CD4-positive, alpha-beta T cell treated with Interleukin-15 for 4 hours (primary cell): ENCODE measurements at places on chromosomes 16 and 17.

- DNase-seq, result peak; percentile 28
Measured at GRCh38 chr16:14301169-14302030, 230.3 kb downstream of the MRTFB start.

DNA sequence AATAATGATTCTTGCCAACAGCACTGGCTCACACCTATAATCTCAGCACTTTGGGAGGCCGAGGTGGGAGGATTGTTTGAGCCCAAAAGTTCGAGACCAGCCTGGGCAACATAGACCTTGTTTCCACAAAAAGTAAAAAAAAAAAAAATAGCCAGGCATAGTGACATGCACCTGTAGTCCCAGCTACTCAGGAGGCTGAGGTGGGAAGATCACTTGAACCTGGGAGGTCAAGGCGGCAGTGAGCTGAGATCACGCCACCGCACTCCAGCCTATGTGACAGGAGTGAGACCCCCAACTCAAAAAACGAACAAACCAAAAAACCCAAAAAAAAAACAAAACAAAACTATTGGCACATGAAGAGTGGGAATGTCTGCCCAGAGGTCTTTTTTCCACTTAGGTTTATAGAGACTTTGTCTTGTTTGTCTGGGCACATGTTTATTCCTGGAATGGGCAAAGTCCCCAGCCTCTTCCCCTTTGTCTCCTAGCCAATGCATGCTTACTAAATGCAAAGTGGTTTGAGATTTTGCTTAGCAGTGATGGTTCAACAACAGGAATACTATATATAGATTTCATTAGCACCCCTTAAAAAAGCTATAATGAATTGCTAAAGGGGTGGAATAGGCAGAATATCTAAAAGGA, 25.9 kb downstream of the NMT1 start:
- DNase-seq, result no peak

DNA sequence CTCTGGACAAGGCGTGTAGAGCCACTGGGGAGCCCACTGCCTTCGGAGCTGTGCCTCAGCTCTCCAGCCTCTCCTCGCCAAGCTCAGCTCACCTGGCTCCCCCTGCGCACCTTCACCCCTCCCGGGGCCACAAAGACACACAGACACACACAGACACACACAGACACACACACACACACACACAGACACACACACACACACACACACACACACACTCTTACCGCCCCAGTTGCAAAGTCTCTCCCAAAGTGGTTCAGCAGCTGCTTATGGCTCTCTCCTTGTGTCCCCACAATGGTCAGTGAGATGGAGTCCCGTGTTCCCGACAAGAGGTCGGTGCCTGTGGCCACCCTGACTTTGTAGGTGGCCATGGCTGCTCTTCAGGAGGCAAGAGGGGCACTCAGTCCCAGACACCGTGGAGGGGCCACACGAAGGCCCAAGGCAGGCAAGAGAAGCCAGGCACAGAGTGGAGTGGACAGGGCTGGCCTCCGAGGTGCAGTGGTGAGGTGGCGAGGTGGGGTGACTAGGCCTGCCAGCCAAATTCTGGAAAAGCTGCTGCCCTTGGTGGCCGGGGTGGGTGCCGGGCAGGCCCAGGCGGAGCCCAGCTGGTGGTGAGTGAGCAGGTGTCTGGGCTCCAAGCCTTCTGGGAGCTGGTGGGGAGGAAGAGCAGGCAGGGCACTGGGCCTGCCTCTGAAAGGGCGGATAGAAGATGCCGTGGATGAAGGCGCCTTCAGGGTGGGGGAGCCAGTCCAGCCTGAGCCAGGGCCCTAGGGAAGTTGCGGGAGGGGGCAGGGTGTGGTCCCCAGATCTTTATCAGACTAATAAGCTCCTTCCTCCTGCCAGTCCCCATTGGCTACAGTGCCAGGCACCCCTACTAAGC, at the start of gene ALOX12B:
Gene ALOX12B (minus strand): TSS at position 642 of the 877 bp plus-strand sequence. CDS start 274 bp downstream, at position 368.
- no peak for DNase-seq

- peak; percentile 50 for DNase-seq
Measured at GRCh38 chr16:24253192-24253591, 2.9 kb upstream of the CACNG3 start.

DNA sequence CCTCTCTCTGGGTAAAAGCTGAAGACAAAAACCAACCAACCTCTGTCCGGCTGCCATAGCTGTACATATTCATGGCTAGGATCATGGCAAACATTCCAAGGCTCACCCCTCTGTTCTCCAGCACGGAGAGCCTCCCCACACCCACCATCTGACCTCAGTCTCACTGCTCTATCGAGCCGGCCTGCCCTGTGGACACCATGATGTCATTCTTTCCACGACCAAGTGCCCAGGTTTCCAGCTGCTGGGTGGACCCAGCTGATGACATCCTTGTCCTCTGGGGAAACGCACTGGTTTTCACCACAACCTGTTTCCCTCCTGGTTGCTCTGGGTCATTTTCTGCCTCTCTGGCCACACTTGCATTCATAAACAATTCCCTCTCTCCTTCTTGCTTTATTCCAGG, 67.7 kb downstream of the NDEL1 start:
- no peak for DNase-seq

DNA sequence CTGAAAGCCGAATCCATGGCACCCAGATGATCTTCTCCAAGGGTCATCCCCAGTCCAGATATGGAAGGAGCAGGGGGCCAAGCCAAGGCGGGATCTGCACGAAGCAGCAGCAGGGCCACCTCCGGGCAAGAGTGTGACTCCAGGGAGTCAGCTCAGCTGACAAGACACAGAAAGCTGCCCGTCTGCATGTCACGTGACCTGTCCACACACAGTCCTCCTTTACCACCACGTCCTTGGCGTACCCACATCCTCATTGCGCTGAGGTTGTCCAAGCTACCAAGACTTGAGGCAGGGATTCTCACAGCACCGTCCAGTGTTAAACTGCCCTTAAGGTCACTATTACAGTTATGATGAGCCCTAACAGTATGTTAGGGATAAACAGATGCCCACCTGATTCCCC, 11.3 kb upstream of the CYTH1 start:
- DNase-seq, result no peak

- DNase-seq, result no peak
Measured at GRCh38 chr17:10316801-10317542, 55.8 kb downstream of the MYH13 start.

- DNase-seq, result no peak
Measured at GRCh38 chr17:66250686-66251085, 21.5 kb upstream of the APOH start.

DNA sequence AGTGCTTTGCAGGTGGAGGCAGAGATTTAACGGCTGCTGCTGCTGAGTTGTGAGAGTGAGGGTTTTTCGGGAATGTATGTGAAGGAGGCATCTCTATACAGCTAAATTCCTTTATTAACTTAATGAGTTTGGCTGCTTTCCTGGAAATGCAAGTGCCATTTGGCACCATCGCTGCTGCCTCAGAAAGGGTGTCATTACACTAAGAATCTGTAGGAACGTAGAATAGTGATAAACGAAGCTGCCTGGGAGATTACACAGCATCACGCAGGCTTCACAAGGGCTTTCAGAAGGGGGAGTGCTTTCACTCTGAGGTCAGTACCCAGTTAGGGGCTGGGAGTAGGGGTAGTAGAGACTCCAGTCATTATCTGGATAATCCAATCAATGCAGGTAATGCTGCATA, 14.1 kb upstream of the NLRP1 start:
- no peak for DNase-seq

DNA sequence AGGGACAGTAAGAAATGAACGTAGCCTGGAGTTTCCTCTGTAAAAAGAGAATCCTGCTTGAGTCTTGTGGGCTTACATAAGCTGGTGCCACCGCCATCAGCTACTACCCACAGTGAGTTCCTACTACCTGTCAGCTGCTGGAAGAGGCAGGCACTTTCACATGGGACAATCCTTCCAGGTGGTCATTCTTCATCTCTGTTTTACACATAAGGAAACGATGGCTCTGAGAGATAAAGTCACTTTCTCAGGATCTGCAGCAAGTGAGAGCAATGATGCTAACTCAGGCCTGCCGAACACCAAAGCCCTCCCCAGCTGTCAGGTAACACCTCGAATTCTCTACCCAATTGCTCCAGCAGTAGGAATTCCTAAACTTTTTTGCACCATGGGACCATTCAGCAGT, 26.6 kb downstream of the PIK3R5 start:
- DNase-seq, result no peak

DNA sequence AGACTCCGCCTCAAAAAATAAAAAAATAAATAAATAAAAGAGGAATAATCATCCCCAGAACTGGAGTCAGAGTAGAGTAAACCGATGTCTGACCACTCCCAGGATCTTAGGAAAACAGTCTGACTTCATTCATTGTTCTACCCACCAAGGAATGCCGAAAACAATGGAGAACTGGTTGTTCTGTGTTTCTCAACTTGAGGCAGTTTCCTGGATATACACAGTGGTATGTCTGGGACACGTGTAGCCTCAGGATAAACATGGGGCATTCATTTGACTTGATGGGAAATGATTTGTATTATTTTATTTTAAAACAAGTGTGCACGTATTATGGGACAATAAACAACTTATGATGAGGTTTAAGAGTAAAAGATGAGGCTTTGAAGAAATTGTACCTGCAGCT, 32.8 kb upstream of the PAFAH1B1 start:
- no peak for DNase-seq

DNA sequence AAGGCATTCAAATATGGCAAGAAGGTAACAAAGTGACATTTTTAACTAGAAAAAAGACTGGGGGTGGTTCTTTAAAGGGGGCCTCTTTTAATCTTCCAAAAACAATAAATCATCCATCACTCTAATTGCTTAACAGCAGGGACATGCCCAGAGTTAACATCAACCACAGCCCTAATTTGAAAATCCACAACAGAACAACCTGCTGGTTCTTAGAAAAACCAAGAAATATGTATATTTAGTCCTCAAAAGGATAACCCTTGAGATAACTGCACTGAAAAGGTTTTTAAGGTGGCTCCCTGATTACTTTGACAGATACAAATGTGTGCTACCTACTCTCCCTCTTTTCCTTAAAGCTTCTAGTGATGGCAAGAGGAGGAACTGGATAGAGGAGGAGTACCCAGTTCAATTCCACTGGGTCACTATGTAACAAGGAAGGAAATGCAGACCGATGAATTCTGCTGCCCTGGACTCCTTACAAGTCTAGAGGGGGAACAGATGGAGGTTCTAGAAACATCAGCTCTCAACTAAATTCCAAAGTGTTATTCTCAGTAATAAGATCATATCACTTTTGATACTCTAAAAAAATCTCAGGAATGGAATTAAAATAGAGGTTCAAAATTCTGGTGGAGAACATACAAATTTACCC, 54.3 kb downstream of the N4BP1 start:
- peak; percentile 43 for DNase-seq

- no peak for DNase-seq
Measured at GRCh38 chr16:84706856-84707255, 7.1 kb downstream of the USP10 start.

DNA sequence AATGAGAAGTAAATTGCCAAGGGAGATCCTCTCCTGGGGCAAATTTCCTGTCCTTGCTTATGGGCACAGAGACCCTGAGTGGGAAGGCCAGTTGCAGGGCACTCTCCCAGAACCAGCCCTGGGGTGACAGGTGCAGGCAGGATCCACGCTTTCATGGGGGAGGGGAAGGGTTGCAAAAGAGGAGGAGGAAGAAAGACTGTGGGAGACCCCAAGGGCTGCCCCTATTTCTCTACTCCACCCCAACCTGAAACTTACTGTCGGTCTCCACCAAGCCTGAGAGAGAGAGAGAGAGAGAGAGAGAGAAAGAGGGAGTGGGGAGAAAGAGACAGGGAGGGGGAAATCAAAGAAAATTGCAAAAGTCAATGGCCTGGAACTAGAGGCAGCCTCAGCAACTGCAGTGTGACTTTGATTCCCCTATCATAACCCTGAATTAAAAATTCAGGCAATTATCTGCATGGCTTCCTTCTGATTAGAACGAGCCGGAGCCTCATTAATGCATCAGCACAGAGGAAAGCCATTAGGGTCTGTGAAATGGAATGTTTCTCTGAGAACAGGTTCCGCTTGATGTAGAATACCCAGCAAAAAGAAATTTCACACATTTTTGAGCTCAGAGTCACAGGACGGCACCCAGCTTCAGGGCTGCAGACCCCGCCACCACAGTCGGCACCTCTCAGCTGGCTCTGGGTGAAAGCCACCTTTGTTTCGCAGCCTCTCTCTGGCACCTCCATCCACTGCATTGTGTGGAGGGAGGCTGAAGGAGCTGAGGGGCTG, 45.1 kb upstream of the HNF1B start:
- no peak for DNase-seq

DNA sequence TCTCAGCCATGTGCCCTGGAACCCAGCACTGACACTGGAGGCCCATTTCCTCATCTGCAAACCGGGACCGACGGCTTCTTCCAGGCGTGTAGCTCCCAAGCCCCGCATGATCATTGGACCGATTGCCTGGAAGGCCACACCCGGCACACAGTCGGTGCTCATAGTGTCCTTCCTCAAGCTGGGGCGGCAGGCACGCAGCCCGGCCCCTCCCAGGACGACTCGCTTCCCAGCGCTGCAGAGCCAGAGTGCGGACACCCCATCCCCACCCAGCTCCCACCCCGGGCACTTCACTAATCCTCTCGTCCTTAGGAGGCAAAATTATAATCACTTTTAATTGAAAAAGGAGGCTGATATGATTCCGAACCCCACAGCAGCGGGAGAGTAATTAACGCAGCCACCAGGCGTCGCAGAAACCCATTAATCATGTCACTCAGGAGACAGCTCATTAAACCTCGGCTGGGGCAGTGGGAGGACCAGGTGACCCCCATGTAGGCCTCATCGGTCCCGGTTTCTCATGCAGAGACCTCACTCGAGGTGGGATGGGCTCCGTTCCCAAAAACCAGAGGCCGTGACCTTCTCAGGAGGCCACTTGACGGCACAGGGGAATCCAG, 33.1 kb downstream of the ZNF469 start:
- no peak for DNase-seq

- DNase-seq, result no peak
Measured at GRCh38 chr17:79943347-79944241, 92.1 kb downstream of the TBC1D16 start.

GRCh38 chr16:55527885-55528284, 19.0 kb downstream of the LPCAT2 start:
- DNase-seq, result no peak
